Left ventricle myocardium inferior (tissue), 1 donor: ENCODE measurements at places on chromosomes 12 and 14. TPM values are rescaled to one million over a fixed set of nuclear protein-coding genes. Genes with fewer than 3 reads are reported as not detected.

DNA sequence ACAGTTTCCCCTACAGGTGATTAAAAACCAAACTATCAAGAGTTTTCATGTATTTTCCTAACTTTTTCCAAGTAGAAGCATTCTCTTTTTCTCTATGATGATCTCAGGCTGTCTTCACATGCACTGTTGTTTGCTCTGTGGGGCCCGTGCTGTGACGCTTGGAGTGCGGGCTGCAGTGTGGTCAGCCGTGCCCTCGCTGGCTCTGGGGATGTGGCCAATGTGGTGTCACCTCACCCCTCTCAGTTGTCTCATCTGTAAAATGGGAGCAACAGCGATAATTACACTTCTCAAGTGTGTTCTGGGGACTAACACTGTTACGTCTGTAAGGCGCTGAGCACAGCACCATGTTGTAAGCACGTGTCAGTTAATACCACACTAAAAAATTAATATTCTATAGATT lies 28.6 kb downstream of the DDX51 start:
- no peak overlapping the region for H3K27ac ChIP-seq
- peaks cover 72% of the 10 kb centered on the region for H3K36me3 ChIP-seq
- H3K27me3 ChIP-seq: no peaks in the 10 kb centered on the region
- no peak overlapping the region for H3K4me3 ChIP-seq
- no peaks in the 10 kb centered on the region for H3K4me1 ChIP-seq
- no peak for DNase-seq

DNA sequence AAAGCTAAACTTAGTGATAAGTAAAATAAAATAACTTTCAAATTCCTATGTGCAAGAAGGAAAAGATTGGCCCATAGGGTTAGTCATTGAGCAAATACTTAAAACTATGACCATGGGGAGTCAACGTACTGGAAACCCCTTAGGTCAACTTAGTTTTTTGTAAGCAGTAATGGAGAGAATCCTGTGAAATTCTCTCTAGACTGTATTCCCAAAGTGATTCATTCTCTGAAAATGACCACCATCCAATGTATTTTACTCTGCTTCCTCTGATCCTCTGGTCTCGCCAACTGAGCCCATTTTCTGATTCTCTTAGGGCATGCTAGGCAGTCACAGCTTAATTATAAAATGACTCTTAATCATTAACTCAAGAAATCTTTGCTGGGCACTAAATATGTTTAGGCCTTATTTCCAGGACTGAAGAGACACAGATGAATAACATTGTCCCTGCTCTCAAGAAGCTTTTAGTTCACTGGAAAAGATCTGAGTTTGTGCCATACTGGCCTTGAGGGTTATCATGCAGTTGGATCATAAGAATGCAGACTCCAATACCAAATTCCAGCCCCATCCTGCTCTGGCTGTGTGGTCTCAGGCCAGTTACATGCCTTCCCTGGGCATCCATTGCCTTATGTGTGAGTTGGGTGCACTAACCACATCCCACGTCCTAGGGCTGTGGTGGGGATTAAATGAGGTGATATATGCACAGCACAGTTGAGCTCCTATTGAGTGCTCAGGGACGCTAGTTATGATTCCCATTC lies 732.4 kb downstream of the AACS start:
- DNase-seq: no peak
- H3K27ac ChIP-seq: no peak overlapping the region
- no peak overlapping the region for H3K4me3 ChIP-seq
- no peaks in the 10 kb centered on the region for H3K27me3 ChIP-seq
- H3K4me1 ChIP-seq: no peaks in the 10 kb centered on the region

GRCh38 chr14:79419571-79420327 lies 791.6 kb downstream of the DIO2 start:
- no peaks in the 10 kb centered on the region for H3K36me3 ChIP-seq
- H3K4me3 ChIP-seq: no peak overlapping the region
- H3K27me3 ChIP-seq: no peaks in the 10 kb centered on the region

DNA sequence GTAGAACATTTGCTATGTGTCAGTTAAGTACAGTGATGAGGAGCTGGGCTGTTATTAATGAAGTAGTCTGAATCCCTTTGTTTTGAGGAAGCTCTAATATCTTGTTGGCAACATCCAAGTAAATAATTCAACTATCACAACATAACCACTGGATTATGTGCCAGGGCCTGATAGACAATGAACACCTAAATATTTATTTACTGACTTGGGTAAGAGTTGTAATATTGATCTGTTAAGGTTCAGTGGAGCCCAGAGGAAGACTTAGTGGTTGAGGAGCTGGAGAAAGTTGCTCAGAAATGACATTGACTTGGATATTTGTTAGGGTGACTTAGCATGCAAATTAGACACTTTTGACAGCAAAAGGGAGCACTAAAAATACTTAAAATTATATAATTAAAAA lies 26.8 kb downstream of the DERA start:
- H3K27ac ChIP-seq: no peak overlapping the region
- H3K36me3 ChIP-seq: peaks cover 4% of the 10 kb centered on the region
- H3K27me3 ChIP-seq: no peaks in the 10 kb centered on the region
- H3K4me3 ChIP-seq: no peak overlapping the region
- H3K4me1 ChIP-seq: no peaks in the 10 kb centered on the region

SERPINA10 gene
- total RNA-seq: not detected

DNA sequence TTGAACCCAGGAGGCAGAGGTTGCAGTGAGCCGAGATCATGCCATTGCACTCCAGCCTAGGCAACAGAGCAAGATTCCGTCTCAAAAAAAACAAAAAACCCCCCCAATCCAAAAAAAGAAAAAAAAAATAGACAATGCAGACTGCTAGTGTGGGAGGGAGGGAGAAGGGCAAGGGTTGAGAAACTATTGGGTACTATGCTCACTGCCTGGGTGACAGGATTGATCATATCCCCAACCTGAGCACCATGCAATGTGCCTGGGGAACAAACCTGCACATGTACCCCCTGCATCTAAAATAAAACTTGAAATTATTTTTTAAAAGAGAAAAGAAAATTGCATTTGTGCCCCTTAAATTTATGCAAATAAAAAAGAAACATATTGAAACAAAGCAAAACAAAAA lies 65.6 kb upstream of the PLEKHG3 start:
- no peak overlapping the region for H3K4me3 ChIP-seq
- no peaks in the 10 kb centered on the region for H3K27me3 ChIP-seq
- DNase-seq: no peak
- H3K36me3 ChIP-seq: peaks cover 2% of the 10 kb centered on the region
- H3K27ac ChIP-seq: no peak overlapping the region
